NCI-H2029 (cell line): ENCODE measurements at places on chromosomes 3 and 15.
A peak's percentile ranks its signal among the peaks of the same experiment; 100 is the strongest.

DNA sequence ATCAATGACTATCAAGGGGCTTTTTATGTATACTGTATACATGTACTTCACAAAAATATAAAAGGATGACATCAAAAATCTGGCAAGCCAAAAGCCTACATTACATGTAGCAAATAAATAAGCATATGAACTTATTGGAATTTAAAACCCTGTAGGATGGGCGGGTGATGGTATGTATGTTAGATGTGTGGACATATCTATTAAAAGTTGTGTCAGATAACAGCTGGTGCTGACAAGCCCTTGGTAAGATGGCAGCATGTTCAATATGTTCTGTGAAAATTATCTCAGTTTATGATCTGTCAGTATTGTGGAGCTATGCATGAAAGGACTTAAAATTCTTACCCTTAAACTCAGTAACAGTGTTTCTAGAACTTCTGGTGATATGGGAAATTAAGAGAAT, 20.1 kb downstream of the CTNNB1 start:
- no peak for DNase-seq

- peak; percentile 18 for DNase-seq
Measured at GRCh38 chr15:92268900-92269299, 124.8 kb upstream of the ST8SIA2 start.

GRCh38 chr3:197590313-197590962, 34.7 kb upstream of the BDH1 start:
- DNase-seq = no peak

DNA sequence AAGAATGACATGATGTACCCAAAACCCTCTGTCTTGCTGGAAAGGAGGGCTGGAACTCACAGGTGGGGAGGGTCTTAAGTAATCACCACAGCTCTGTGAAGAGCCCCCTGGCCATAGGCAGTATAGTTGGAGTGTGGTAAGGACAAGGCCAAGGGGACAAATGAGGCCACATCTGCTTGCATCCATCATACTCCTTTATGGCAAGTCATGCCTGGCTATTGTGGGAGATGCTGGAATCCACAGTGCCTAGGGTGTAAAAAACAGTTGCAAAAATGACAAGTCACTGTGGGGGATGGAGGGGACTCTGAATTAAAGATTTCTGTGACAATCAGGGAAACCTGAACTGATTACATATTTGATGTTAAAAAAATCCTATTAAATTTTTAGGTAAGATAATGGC, 258.5 kb downstream of the KCNMB2 start:
- DNase-seq = no peak

DNA sequence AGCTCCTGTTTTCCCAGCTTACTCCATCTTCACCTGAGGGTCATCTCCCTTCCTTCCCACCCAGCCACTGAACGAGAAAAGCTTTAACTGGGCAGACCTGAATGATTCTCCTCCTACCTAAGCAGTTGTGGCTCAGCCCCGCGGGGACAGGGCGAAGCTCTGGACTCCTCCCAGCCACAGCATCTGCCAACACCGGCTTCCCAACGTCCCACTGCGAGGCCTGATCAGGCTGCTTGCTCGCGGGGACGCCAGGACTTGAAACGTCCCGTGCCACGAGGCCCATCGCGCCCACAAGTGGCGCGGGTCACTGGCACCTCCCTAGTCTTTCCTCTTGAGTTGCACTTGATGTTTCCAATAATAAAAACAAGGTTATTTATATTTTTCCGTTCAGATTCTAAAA, at the start of gene SPATA16:
SPATA16 (minus strand) TSS at position 250 of the 400 bp plus-strand sequence. CDS start 23,504 bp downstream, outside the sequence.
- no peak for DNase-seq

DNA sequence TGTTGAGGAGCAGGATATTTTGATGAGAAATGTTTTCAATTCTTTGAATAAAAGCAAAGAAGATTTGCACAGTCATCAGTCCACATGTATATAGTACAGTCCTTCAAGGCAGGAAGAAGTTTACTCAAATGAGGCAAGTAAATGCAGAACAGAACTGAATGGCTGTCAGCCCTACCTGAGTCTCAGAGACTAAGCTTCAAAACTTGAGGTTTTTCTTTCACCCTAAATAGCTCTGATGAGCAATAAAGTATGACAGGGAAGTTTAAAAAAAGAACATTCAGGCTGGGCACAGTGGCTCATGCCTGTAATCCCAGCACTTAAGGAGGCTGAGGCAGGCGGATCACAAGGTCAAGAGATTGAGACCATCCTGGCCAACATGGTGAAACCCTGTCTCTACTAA, 232.5 kb downstream of the SUCLG2 start:
- DNase-seq = no peak
